ENCODE measurements at places on chromosomes 1 and 21. TPM values are rescaled to one million over a fixed set of nuclear protein-coding genes. Genes with fewer than 3 reads are reported as not detected.

The SPATA45 gene
- total RNA-seq, result 2.0 TPM

The HSF2BP gene
- 2.0 TPM for total RNA-seq

The FMO2 gene
- total RNA-seq, result 0.41 TPM

The ASCL5 gene
- total RNA-seq, result not detected

DNA sequence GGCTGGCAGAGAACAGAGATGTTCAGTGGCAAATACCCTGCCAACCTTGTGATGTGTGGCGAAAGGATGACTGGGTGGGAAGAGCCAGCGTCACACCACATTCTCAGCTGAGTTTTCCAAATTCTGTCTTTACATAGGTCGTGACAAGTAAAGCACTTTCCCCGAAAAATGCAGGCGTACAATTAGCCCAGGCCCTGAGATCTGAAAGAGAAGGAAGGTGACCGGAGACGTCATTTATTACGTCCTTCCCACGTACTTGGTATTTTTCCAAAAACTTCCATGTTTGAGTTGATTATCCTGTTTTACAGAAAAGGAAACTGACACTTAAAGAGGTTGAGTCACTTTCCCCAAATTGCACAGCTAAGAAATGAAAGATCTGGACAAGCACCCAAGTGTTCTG, 413.3 kb downstream of the PRDM2 start:
- no peak for DNase-seq

DNA sequence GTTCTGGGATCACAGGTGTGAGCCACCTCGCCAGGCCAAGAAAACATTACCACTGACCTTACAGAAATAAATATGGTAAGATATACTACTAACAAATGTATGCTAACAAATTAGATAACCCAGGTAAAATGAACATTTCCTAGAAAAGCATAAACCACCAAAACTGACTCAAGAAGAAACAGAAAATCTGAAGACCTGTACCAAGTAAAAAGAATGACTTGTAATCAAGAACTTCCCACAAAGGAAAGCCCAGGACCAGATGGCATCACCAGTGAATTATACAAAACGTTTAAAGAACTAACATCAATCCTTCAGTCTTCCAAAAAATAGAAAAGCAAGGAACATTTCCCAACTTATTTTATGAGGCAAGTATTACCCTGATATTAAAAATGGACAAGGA, 29.3 kb downstream of the USP24 start:
- DNase-seq, result no peak

DNA sequence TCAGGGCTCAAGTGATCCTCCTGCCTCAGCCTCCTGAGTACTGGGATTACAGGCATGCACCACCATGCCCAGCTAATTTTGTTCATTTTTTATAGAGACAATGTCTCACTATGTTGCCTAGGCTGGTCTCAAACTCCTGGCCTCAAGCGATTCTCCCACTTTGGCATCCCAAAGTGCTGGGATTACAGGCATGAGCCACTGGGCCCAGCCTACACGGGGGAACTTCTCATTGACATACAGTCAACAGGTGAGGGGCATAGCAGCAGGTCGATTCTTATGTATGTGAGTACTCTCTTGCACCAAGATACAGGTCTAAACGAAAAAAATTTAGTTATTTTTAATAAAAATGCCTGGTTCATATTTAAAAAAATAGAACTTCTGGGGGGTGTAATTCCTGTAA, 39.5 kb upstream of the HHAT start:
- no peak for DNase-seq

DNA sequence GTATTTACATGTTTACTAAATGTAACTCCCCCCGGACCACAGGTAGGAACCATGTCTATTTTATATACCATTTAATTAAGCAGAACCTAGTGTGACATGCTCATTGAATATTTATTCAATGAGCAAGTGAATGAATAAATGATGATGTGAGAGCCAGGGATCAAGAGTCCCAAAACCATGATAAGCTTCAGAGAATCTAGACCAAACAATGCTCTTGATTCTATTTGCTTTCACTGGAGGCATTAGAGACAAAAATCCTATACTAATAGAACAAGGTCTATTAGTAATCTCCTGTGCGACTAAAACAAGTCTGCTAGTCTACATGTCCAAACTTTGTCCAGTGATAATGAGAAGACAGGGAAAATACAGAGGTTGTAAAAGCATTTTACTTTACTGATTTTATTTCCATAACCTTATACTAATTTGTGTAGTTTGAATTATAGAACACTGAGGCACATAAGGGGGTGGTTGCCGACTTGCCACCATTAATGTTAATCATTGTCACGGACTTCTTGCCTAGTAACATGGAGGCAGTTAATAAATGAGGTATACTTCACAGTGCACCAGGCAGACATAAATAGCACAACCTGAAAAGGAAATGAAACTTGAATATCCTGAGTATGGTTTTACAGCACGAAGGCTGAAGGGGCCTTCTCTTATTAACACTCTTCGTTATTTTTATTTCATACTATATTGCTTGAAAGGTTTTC, 69.8 kb downstream of the TBX15 start:
- no peak for DNase-seq

GRCh38 chr1:195026792-195027191, 1581.4 kb downstream of the KCNT2 start:
- no peak for DNase-seq

DNA sequence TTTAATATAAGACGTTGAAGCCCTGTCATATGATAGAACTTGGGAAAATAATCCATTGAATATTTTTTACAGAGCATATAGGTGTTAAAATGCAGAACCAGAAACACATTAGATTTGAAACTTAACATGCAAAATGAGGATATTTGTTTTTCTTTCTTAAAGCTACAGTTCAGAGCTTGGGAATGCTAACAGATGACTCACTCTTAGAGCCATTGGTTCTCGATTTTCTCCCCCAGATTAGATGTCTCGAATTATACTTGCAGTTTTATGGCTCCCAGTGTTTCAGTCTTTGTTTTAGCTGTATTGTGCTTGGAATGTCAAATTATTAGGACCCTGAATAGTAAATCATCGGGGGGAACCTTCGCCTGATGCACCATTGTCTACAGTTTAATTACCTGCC, 575.7 kb upstream of the ZP4 start:
- no peak for DNase-seq

GRCh38 chr1:92366040-92366395, 67.2 kb downstream of the RPAP2 start:
- no peak for DNase-seq

- DNase-seq, result no peak
These were observed 112.5 kb downstream of the MATN1 start for GRCh38 chr1:30610917-30611316.

- no peak for DNase-seq
These were observed 66.1 kb downstream of the TTC3 start for GRCh38 chr21:37139154-37139553.

GRCh38 chr1:155173478-155174323, at the start of gene TRIM46:
TSS of gene TRIM46 (plus strand) at chr1:155173849. CDS start at chr1:155173967, 118 bp downstream.
- peak; percentile 73 for DNase-seq

- DNase-seq, result no peak
These were observed 230.3 kb downstream of the DNAH14 start for GRCh38 chr1:225159793-225160192.

GRCh38 chr21:15679630-15680029, 50.2 kb upstream of the USP25 start:
- no peak for DNase-seq

Measured in frontal cortex (tissue), 4 donors.